Activated CD4-positive, alpha-beta T cell treated with anti-CD3 and anti-CD28 coated beads for 48 hours (primary cell): ENCODE measurements at places on chromosomes 7 and 10.

- no peak for DNase-seq
Observed at GRCh38 chr7:101506531-101506930, 122.6 kb downstream of the MYL10 start.

DNA sequence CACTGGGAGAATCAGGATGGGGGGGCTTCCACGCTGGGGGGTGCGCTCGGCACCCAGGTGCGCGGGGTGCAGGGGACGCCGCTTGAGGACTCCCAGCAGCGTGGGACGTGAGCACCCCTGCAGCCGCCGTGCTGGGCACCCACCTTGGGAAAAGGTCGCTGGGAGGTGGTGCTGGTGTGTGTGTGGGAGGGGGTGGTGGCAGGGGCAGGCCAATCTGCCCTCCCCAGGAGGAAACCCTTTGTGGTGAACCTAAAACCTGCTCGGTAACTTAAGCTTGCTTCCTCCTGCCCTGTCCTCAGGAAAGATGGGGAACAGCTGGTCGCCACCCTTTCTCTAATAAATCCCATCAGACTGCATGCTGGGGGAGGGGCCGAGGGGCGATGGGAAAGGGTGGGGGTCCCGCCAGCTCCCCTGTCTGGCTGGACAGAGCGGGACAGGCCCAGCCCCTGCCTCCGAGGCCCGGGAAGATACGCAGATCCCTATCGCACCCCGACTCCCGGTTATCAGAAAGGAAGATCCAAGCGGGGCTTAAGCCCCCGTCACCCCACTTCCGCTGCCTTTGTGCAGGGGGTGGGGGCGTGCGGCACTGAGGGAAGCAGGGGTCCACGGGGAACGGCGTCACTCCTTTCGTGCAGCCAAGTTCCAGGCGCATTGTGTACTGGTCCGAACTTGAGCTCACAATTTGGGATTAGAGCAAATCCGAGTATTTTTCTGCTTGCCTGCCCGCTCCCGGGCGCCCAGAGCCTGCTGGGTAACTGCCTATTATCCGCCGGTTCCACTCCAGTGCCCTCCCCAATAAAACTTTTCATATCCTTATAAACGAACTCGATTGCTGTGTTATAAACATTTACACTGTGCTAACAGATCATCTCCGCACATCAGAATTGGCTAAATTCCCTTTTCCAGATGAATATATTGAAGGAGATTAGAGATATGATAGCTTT, 64.6 kb downstream of the UNCX start:
- no peak for DNase-seq

DNA sequence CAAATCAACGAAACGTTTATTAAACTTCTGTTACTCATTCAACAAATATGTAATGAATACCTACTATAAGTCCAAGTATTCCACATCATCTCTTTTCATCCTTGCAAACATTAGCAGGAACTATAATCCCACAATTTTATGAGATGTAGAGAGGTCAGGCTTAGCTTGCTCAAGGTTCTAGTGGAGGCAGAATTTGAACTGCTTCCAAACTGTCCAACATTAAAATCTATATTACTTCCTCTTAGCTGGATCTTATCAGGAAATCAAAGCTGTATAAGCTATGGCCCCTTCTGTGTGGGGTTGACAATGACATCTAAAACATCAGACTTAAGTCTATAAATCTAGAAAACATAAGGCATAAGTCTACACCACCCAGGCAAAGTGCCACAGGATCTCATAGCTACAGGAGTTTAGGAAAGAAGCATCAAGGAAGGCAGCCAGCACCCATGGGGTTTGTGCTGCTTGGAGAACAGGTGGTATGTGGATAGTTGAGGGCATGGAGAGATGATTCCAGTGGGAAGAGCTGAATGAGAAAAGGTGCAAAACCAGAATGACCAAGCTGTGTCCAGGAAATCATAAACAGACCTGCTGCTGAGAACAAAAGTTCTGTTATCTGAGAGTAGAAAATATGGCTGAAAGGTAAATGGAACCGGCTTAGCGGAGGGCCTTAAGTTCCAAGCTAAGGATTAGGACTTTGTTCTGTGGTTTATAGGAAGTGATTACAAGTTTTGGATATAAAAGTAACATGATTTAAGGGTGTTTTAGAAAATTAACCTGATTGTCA, 34.5 kb downstream of the PAPSS2 start:
- DNase-seq: no peak

DNA sequence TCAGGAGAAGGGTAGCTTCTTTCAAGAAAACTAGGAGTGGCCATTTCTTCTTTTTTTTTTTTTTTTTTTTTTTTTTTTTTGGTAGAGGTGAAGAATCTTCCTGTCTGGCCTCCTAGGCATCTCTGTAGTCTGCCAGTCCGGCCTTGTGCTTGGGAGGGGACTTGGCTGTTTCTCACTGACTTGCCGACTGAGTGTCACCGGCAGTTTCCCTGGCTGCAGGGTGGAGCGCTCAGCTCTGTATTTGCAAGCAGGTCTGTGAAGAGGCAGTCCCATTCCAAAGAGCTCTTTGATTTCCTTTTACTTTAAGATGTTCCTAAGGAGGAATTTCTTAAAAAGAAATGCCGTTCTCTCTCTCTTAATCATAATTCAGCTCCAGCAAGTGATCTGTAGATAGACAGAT, 212.6 kb downstream of the ADRA2A start:
- no peak for DNase-seq

DNA sequence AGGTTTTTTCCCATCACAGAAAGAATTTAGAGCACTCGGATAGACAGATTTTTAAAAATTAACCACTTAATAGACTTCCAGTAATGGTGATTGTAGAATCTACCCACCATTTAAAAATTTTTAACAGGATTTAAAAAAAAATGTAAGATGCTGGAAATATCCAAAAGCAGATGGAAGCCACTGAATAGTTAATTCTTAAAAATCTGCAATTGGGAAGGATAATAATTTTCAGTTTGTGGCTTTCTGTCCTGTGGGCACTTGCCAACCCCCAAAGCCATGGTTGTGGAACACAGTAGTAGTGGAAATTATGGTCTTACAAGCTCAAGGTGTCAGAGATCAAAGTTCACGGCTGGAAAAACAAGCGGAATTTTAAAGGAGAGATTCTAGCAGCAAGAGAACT, 101.0 kb upstream of the SP4 start:
- no peak for DNase-seq

DNA sequence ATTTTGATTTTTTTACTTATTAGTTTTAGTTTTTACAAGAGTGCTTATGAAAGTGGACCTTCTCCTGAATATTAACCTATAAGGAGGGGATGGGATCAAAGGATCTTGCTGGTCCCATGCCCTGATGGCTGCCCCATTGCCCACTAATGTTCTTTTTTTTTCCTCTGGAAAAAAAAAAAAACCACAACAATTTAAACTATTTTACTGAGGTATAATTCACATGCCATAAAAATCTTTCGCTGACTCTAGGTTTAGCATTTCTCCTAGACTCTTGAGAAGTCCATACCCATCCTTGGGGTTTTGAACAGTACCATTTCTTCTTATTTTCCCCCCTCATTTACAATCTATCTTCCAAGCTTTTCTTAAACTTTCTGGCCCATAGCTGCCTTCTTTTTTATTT, 481.8 kb downstream of the TFEC start:
- DNase-seq: no peak

DNA sequence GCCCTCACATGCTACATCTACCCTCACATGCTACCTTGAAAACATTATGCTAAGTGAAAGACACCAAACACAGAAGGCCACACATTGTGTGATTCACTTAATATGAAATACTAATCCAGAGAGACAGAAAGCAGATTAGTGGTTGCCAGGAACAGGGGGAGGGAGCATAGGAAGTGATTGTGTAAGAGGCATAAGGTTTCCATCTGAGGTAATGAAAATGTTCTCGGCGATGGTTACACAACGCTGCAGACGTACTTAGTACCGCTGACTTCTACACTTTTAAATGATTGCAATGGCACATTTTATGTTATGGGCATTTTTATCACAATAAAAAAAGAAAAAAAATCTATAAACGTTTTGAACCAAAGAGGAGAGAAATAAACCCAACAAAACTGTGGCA, 742.3 kb downstream of the TYW1 start:
- no peak for DNase-seq

- peak; percentile 45 for DNase-seq
Observed at GRCh38 chr10:6382081-6382480, 179.3 kb downstream of the PFKFB3 start.

DNA sequence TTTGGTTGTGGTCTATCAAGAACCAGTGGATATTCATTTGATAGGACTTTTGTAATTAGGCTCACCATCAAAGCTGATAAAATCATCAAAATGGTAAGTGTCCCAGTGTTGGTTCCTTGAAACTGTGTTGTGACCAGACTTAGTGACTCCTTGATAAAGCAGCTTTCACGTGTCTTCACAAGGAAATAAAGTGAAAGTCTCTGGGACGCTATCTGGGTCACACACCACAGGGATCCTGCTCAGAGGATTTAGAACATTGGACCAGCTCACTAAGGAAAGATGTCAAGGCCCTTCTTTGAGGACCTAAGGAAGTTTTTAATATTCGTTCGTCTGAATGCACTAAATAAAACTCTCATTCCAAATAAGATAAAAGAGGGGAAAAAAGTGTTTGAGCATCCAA, 193.1 kb downstream of the RNLS start:
- DNase-seq: no peak

DNA sequence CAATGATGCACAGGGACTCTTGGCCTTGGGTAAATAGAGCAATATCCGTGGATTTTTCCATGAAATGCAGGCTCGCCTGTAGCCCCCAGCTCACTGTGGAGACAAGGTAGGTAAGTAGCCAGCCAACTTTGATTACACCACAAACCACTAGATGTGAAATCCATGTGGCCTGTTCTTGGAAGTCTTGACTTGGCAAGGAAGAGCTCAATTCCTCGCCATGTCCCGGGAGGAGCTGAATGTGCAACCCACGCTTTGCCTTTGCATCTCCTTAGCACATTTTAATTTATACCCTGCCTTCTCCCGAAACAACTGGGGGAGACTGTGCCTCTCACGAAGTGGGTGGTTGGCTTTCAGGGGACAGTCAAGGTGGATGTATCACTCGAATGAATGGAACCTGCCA, 347.7 kb upstream of the MKI67 start:
- DNase-seq: no peak

- no peak for DNase-seq
Observed at GRCh38 chr7:86372262-86372661, 271.4 kb upstream of the GRM3 start.

DNA sequence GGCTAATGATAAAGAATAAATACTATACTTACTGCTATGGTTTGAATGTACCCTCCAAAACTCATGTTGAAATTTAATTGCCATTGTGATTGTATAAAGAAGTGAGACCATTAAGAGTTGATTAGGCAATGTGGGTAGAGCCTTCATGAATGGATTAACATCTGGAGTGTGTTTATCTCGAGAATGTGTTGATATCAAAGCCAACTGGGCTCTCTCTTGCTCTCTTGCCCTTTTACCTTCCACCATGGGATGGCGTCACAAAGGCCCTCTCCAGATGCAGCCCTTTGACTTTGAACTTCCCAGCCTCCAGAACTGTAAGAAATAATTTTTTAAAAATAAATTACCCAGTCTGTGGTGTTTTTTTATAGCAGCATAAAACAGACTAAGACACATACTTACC, 50.1 kb upstream of the GHITM start:
- no peak for DNase-seq

DNA sequence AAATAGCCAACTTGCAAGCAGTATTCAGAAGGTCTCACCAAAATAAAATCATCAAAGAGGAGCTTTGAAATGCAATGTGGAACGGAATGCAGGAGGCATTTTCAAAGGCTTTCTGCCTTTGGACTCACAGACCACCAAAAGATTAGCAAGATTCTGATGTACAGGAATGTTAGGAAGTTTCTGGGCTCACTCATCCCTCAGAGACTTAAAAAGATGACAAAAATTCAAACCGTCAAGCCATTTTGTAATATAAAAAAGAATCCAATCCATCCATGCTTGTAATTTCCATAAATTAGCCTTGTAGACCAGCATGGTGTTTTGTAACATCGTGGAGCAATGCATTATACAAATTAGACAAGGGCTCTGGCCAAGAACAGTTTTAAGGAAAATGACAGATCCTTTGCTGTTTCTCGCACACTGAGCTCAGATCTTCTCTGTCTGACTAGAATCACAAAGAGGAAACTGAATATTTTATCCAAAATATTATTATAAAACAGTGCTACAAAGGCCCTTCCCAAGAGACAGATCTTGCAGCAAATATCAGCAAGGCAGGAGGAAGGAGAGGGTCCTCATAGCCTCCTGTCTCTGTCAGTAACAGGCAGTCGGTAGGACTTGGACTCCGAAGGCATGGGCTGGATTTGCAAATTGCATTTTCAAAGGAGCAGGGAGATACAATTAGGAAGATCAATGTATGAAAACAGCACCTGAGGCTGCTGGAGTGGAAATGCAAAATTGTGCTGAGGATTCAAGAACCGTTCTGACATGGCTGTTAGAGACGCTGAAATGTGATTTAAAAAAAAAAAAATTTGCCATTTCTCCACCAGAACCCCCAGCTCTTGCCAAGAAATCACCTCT, 57.4 kb upstream of the NRP1 start:
- no peak for DNase-seq

DNA sequence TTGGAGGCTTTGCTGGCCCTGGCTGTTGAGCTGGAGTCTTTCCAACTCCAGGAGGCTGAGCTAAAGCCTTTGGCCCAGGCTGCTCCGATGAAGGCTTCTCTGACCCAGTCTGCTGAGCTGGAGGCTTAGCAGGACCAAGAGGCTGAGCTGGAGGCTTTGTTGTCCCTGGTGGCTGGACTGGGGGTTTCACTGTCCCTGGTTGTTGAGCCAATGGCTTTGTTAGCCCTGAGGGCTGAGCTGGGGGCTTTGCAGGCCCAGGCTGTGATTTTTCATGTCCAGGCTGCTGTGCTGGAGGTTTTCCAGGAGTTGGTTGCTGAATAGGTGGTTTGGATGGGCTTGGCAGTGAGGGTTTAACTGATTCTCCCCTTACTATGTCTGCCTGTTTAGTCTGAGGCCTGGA, 7.3 kb downstream of the PCLO start:
- DNase-seq: no peak

- DNase-seq: no peak
Observed at GRCh38 chr10:89357975-89358374, 19.9 kb upstream of the IFIT1B start.

GRCh38 chr7:29622335-29623265, 59.0 kb downstream of the PRR15 start:
- no peak for DNase-seq

- DNase-seq: no peak
Observed at GRCh38 chr7:15854841-15855524, 168.5 kb upstream of the MEOX2 start.

DNA sequence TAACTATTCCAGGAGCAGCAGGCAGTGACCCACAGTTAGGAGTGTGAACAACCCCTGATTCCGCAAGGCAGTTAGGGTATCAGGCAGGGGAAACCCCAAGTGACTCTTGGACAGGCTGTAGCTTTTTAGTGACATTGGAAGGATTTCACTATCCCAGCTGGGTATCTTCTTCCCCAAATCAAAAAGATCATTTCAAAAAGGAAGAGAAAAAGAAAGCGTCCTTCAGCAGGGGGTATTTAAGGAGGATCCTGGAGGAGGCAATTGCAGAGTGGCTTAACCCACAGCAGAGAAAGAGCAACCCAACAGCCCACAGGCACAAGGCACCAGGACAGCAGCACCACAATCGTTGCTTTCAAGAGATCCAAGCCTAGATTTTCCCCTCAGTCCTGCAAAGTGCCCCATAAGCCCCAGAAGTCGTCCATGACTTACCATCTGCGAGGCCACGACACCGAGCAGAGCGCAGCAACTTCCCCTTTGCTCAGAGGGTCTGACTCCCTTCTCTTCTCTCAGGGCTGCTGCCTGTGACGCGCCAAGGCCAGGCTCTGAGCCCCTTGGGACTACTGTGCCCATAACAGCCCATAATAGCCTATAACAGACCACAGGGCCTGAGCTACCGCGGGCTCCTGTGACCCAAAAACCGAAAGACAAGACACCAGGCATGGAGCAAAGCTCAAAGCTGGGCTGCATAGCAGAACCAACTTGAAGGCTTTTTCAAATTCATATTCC, 19.8 kb downstream of the PIK3AP1 start:
- DNase-seq: no peak
